Activated CD8-positive, alpha-beta memory T cell treated with anti-CD3 and anti-CD28 coated beads, Interleukin-2, amount 10 ng/mL, durations not matched to agents 7 days and 5 days (primary cell): ENCODE measurements at places on chromosomes 13 and 19.

GRCh38 chr13:28353679-28354078 lies 141.2 kb downstream of the FLT1 start:
- peaks cover 24% of the 10 kb centered on the region for H3K36me3 ChIP-seq
- H3K4me1 ChIP-seq, result peaks cover 47% of the 10 kb centered on the region
- DNase-seq, result no peak
- no peak overlapping the region for H3K4me3 ChIP-seq
- H3K27me3 ChIP-seq, result no peaks in the 10 kb centered on the region

- peaks cover 31% of the 10 kb centered on the region for H3K36me3 ChIP-seq
- H3K27me3 ChIP-seq, result no peaks in the 10 kb centered on the region
- no peak overlapping the region for H3K4me3 ChIP-seq
- peaks cover 10% of the 10 kb centered on the region for H3K4me1 ChIP-seq
- no peak for DNase-seq
Observed at GRCh38 chr13:37047032-37047431, 12.5 kb downstream of the SUPT20H start.

GRCh38 chr19:32020538-32020937 lies 324.9 kb upstream of the ZNF507 start:
- H3K27ac ChIP-seq, result no peak overlapping the region
- no peaks in the 10 kb centered on the region for H3K36me3 ChIP-seq
- no peaks in the 10 kb centered on the region for H3K27me3 ChIP-seq

DNA sequence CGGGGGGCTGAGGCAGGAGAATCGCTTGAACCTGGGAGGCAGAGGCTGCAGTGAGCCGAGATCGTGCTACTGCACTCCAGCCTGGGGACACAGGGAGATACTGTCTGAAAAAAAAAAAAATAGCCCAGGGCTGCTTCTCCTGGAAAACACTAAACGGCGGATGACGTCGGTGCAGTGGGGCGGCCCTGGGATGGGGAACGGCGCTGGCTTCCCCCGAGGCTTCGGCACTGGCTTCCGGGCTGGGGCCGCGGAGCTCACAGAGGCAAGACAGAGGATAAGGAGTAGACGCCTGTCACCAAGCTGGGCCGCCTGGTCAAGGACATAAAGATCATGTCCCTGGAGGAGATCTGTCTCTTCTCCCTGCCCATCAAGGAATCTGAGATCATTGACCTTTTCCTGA lies 5.0 kb downstream of the PRSS57 start:
- H3K4me1 ChIP-seq, result peaks cover 3% of the 10 kb centered on the region
- H3K36me3 ChIP-seq, result no peaks in the 10 kb centered on the region
- peaks cover 8% of the 10 kb centered on the region for H3K27me3 ChIP-seq
- no peak overlapping the region for H3K27ac ChIP-seq
- DNase-seq, result no peak

DNA sequence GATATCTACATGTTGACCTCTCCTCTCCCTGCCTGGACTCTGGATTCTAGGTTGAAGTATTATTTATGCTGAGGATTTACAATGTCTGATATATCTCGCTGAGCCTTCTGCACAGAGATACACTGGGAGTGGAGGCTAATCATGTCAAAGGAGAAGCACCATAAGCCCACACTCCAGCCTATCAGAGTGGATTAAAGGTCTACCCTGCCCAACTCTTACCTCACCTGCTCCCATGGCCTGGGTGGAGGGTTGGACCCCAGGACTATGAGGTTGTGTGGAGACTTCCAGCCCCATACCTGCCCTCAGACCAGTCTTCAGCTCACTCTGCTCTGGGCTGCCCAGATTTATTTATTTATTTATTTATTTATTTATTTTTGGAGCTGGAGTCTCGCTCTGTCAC lies 15.4 kb downstream of the OR10H4 start:
- no peaks in the 10 kb centered on the region for H3K4me1 ChIP-seq
- no peak overlapping the region for H3K4me3 ChIP-seq
- no peaks in the 10 kb centered on the region for H3K36me3 ChIP-seq
- DNase-seq, result no peak
- no peak overlapping the region for H3K27ac ChIP-seq

GRCh38 chr13:76954538-76954937 lies 6.2 kb downstream of the ACOD1 start:
- H3K4me3 ChIP-seq, result no peak overlapping the region
- no peaks in the 10 kb centered on the region for H3K4me1 ChIP-seq
- H3K36me3 ChIP-seq, result no peaks in the 10 kb centered on the region
- H3K27ac ChIP-seq, result no peak overlapping the region
